ENCODE measurements at places on chromosomes 2 and 18. TPM values are rescaled to one million over a fixed set of nuclear protein-coding genes. Genes with fewer than 3 reads are reported as not detected.

DNA sequence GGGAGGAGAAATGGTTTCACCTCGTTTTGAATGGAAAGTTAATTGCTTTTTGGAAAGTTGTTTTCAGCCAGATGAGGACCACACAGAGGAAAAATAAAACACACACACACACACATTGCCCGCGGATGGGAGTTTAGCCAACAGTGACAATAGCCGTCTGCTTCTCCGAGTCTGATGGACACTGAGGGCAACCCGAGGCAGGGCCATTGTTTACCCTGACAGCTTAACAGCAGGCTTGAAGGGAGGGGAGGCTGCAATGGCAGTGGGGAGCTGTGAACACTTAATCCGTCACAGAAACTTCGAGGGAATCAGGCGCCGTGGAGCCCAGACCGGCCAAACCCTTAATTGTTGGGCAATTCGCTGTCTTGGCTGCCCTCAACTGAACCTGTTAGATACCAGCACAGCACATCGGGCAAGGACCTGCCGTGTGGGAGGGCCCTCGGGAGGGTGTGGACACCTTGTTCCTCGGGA, 145.9 kb downstream of the ACKR3 start:
- no peak for DNase-seq

DNA sequence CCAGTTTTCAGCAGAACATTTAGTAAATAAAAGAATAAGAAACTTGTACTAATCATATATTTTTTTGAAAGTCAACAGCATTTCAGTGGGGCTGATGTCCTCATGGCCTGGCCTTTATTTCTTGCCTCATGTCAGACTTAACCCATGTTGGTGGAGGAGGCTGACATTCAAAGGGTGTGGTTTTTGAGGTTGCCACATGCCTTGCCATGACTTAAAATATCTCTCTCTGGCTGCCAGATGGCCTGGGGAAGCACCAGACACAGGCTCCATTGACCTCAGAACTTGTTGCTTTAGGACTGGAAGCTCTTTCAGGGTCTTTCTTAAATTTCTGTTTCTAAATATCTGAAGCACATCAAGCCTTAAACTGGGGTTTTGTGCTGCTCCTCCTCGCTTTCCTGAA, 32.5 kb upstream of the CD28 start:
- no peak for DNase-seq

The CAPN14 gene
- total RNA-seq, result not detected

GRCh38 chr2:122960759-122961641, 1064.1 kb upstream of the CNTNAP5 start:
- DNase-seq, result no peak

The DYNAP gene
- total RNA-seq, result not detected

GRCh38 chr2:101311696-101312017, 3.2 kb upstream of the RNF149 start:
- no peak for DNase-seq

The ABHD3 gene
- total RNA-seq, result 9.6 TPM

- DNase-seq, result no peak
These were observed 38.0 kb downstream of the DNMT3A start for GRCh38 chr2:25303633-25304236.

DNA sequence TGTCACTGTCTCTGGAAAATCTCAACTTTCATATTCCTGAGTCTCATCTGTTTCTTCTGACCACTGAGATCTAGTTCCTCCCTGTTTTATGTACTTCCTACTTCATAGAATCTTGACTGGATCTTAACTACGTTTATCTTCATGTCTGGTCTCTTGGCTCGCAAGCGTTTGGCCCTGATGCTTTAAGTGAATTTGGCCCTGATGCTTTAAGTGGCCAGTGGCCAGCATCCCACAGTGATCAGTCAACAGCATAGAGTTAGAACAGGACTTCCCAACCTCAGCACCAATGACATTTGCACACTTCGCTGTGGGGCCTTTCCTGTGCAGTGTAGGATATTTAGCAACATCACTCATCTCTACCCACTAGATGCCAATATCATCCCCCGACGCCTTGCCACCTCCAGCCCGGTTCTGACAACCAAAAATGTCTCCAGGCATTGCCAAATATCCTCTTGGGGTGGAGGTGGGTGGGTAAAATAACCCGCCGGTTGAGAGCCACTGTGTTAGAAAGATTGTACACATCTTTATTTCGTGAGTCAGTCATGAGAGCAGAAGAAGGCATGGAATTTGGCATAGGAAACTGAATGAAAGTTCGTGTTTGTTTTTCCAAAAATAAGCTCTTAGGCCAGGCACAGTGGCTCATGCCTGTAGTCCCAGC, 12.2 kb downstream of the TM4SF20 start:
- no peak for DNase-seq

DNA sequence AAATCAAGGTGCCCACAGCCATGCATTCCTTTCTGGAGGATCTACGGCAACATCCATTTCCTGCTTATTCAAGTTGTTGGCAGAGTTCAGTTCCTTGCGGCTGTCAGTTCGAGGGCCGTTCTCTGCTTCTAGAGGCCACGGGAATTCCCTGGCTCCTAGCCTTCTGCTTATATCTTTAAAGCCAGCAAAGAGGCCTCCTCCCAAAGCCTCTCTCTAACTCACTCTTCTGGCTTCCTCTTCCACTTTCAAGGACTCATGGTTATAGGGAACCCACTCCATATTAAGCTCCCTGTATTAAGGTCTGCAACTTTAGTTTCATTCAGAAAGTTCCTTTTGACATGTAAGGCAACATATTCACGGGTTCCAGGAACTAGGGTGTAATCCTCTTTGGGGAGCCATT, 150.1 kb upstream of the RMP24 start:
- DNase-seq, result no peak

DNA sequence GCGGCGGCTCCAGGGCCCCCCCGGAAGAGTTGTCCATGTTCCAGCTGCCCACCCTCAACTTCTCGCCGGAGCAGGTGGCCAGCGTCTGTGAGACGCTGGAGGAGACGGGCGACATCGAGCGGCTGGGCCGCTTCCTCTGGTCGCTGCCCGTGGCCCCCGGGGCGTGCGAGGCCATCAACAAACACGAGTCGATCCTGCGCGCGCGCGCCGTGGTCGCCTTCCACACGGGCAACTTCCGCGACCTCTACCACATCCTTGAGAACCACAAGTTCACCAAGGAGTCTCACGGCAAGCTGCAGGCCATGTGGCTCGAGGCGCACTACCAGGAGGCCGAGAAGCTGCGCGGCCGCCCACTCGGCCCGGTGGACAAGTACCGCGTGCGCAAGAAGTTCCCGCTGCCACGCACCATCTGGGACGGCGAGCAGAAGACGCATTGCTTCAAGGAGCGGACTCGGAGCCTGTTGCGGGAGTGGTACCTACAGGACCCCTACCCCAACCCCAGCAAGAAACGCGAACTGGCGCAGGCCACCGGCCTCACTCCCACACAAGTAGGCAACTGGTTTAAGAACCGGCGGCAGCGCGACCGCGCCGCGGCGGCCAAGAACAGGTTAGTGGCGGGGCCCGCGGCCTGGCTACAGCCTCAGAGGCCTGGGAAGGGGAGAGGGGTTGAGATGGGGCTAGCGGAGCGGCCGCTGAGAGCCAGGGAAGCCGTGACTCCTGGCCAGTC, 965 bp downstream of the SIX3 start:
- no peak for DNase-seq

DNA sequence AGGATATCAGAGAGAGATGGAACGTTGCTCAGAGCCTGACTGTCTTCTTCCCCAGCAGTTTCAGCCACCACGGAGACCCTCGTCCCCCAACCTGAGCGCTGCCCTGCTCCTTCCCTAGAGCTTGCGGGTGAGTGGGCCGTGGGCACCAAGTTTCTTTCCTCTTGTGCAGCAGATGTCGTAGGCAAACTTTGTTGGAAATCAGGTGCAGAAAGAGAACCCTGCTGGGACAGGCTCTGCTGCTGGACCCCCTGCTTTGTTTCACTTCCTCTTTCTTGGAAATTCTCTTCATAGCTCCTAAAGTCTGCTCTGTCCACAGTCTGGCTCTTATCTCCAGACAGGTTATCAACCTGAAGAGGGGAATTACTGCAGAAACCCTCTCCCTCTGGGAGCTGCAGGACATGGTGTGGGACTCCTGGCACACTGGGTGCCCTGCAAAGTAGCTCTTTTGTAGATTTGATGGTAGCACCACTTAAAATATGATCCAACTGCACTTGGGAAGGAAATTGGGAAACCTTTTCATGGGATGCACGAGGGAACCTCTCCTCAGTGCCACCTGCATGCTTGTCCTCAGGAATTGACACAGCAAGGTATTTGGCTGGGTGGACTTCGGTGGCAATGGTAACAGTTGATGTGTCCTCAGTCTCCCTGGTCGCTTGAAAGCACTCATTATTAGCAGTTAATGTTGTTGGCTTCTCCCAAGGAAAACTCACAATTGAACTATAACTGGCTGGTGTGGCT, 92.2 kb downstream of the ALPK2 start:
- DNase-seq, result no peak

The IL1B gene
- total RNA-seq, result not detected

DNA sequence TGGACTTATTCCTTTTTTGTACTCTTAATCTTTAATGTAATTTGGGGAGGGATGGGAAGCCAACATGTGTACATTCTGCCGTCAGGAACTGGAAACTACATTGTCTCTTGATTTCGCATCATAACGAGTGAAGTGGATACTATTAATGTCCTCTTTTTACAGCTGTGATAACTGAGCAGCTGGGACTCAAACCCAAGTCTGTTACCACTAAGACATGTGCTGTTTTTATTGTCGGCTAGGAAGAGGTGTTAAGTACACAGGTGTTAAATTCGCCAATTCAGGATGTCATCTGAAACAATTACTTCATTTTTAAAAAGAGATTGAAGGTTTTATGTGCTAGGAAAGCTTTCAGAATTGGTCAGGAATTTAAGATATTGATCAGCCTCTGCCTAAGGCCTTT, 6.9 kb downstream of the GMCL1 start:
- DNase-seq, result no peak

DNA sequence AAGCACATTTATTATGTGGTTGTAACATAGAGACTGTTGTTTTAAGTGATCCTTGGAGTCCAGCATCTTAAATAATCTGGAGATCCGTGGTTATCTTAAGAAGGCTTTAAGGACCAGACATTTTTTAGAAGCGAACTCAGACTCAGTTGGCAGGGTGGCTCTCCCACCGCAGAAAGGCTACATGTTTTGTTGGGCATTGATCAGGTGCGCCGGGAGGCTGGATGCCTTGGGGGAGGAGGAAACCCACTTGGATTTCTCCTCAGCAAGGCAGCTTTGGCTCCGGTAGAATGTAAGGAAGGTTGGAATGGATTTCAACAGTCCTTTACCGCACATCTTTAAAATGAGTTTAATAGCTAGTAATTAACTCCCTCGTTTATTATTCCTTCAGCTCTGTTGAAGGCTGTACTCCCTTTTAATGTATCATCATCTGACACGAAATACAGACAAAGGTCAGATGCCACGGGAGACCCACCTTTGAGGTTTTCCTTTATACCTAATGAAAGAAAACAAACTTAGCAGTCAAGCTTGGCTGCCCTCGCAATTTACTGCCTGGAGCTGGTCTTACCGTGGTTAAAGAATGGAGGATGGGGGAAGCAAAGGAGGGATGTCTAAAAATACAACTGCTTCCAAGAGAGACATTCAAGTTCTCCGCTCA, 1.2 kb downstream of the TMEM200C start:
- no peak for DNase-seq

The FNDC4 gene
- 18.1 TPM for total RNA-seq

The GALNT13 gene
- not detected for total RNA-seq

GRCh38 chr2:9288233-9288632, 81.6 kb downstream of the ASAP2 start:
- DNase-seq, result peak; percentile 38

DNA sequence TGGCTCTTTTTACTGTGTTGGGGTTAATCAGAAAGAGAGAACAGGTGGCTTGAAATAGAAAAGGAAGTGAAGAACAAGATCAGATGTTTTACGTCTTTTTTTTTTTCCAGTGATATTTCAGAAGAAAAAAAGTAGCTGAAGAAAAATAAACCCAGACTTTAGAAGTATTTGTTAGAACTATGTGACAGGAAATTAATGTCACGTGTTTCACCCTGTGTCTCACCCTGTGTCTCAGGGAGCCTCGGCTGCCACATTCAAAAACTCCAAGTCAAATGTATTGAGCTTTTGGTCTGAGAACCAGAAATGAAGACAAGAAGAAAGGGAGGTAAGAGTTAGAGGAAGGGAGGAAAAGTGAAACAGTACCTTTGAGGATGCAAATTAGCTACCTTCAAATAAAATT, 38.0 kb downstream of the AKAIN1 start:
- DNase-seq, result no peak

DNA sequence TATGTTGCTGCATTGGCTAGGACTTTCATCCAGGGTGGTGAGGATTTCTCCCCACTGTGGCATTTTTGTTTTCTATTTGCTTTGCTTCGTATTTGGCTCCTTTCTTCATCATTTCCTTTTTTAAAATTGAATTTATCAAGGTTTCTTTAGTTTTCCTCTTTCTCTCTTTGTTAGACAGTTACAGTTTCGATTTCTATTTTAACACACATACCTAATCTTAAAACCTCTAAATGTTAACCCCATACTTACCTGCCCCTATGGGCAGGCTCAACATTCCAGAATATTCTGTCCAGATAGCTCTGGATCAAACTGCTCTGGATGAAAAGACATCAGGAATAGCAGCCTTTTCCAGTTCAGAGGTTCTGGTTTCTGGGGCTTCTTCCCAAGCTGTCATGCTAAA, 49.2 kb downstream of the DIPK1C start:
- DNase-seq, result no peak

DNA sequence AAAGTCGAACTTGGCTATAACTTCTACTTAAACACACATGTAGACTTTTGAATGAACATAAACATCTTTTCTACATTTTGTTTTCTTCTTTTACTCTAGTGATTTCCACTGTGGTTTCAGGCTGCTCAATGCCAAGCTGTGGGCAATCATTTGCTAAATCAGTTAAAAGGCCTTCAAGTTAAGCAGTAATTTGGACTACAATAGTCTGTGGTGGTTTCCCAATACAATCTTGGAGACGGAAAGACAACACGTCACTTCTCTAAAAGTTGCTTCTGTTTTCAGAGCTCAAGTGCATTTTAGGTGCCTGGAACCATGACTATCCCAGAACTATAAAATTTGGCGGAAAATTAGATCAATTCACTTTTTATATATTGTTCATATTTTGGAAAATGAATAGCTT, 69.4 kb downstream of the TXNL1 start:
- no peak for DNase-seq

The MSH2 gene
- total RNA-seq, result 7.5 TPM

- no peak for DNase-seq
These were observed 290.2 kb upstream of the PARD3B start for GRCh38 chr2:204255071-204255470.

The GPAT2 gene
- 9.4 TPM for total RNA-seq

- peak; percentile 73 for DNase-seq
These were observed 67.9 kb downstream of the LRRFIP1 start for GRCh38 chr2:237695201-237695780.

- DNase-seq, result no peak
These were observed 8.5 kb upstream of the RMDN2 start for GRCh38 chr2:37916512-37917082.

GRCh38 chr2:143469323-143469722, 340.1 kb downstream of the ARHGAP15 start:
- DNase-seq, result no peak

DNA sequence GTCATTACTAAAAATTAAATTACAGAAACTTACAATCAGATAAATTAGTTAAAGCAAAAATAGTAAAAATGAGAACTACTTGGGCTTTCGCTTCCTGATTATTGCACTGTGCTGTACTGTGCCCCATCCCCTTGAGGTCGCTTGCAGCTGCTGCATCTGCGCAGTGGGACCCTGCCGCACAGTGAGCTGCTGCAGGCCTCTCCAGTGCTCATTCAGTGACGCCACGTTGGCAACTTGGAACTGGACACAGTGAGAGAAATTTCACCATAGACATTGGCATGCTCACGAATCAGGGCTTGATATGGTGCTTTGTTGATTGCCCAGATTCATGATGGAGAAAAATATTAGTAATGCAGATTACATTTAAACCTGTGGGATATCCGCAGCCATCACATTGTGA, 290.8 kb upstream of the MYT1L start:
- DNase-seq, result no peak

GRCh38 chr18:62325806-62326645, 916 bp downstream of the TNFRSF11A start:
- DNase-seq, result no peak
